Naive B cell (primary cell): ENCODE measurements at places on chromosomes 2 and 18.

- no peak for DNase-seq
These were observed 82.0 kb downstream of the TMEM17 start for GRCh38 chr2:62423883-62424458.

GRCh38 chr2:68853035-68853434 is 18.2 kb downstream of the BMP10 start:
- no peak for DNase-seq

GRCh38 chr2:154623819-154624218 is 74.7 kb upstream of the KCNJ3 start:
- no peak for DNase-seq

DNA sequence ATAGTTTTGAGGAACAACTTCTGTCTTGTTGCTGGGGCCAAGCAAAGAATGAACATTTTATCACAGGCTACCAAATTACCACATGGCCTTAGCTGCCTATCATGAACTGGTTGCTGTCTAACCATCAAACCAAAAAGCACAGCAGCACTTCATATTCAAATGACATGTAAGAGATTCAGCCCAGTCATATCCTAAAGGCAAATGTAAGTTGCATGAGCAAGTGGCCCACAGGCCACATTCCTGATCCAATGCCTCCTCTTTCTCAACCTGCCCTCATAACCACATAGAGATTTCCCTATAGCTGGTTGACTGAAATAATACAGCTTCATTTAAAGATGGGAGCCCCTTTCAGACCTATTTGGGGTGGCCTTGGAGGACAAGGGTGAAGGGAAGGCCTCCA is 572.3 kb downstream of the IRS1 start:
- DNase-seq = no peak

DNA sequence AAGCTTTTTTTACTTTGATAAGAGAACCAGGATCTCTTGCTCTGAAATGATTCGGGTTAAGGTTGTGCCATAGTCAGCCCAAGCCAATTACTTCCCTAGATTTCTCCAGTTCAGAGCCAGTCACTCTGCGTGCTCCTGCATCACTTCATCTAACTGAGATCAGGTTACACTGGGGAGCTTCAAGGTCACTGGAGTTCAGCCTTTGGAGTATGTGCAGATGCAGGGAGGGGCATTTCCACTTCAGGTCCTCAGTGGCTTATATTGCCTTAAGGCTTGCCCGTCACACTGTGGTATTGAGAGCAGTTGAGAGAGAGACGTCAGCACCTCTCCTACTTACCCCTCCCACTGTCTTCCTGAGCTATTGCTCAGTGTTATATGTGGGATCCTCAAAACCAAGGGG is 317.8 kb downstream of the EPHA4 start:
- DNase-seq = no peak

DNA sequence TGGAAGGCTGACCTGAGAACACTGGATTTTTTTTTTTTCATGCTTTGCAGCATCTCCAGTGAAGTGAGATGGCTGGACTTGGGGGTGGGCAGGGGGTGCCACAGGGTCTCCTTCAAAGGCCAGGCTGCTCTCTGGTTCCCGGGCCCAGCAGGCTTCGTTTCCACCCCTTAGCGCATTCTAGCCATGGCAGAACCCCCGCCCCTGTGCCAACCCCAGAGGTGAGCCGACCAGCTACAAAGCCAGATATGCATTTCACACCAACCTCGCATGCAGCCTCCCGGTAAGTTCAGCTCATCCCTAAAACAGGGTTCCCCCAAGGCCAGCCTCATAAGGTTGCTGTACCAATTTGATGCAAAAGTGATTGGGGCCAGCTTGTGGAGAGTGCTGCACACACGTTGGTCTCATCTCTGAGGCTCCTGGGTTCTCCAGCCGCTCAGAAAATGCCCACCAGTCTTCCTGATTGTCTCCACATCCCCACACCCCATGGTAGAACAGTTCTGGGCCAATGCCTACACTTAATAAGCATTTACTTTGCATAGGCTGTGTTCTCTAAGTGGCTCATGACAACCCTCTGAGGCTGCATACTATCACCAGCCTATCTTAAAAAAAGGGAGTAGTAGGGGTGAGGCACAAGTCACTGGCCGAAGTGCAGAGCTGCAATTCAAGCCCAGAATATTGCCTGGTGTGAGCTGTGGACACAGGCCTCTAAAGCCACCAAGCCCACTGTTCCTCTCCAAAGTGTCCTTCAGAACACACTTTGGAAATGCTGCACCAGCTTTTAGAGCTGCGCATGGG is 23.3 kb downstream of the SMAD7 start:
- no peak for DNase-seq

DNA sequence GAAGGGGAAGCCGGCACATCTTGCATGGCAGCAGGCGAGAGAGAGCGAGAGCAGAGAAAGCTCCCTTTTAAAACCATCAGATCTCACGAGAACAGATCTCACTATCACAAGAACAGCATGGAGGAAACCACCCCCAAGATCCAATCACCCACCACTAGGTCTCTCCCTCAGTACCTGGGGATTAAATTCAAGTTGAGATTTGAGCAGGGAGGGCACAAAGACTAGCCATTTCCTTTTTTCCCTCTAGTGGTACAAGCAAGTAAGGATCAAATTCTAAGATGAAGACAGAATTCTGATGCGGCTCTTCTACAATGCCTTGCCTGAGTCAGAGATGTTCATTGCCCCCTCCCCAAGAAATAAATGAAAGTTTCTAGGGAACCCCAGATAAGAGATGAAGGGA is 45.6 kb upstream of the ANKRD44 start:
- peak; percentile 5 for DNase-seq

DNA sequence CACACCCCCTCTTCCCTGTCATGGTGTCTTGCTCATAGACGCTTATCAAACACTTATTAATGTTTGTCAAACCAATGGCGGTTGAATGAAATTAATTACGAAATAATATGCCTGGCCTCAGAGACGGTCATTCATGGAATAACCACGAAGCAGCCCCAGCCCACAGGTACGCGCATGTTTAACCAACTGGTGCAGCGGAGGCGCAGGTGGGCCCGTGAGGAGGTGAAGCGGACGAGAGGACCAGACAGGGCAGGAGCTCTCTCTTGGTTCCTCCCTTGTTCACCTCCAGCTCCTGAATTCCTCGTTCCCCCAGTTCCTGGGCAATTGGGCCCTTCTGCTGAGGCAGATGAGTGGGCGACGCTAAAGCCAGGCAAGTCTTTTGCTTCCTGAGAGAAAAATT is 169.8 kb downstream of the TNS1 start:
- DNase-seq = no peak

- no peak for DNase-seq
These were observed 185.4 kb upstream of the NCKAP5 start for GRCh38 chr2:133753665-133754064.

DNA sequence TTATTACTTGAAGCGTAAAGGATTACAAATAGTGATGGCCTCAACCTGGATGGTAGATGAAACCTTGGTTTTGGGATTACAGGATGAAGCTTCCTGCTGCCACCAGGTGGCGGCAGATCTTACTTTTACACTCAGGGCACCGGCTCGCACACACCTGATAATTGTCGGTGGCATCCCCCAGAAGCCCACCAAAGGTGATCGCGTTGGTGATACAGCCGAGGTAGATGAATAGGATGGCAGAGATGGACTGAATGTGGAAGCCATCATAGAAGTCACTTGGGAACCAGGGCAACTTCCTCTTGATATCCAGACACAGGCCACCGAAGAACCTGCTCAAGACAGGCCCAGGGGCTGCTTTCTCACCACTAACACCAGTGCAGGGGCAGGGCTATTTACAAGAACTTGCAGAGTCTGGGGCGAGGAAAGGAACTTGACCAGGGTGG is 51.8 kb downstream of the MTHFD2 start:
- peak; percentile 32 for DNase-seq

DNA sequence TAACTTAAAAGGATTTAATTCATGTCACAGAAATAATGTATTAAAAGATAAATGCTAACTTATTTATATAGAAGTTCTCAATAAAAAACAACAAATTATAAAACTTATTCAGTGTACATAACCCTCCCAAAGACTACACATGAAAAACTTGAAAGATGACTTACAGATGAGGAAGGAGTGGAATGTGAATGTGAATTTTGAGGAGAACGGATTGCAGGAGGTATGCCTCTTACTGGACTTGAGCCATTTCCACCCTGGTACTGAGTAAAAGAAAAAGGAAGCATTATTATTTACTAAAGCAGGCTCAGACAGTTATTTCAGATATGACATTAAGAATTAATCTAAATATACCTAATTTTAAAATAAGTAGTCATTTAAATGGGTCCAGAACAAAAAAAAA is 104.4 kb downstream of the TLK1 start:
- DNase-seq = no peak
